NCI-H510A treated with DMSO at 0.1 percent for 48 hours (cell line): ENCODE measurements at places on chromosomes 7 and 10.

DNA sequence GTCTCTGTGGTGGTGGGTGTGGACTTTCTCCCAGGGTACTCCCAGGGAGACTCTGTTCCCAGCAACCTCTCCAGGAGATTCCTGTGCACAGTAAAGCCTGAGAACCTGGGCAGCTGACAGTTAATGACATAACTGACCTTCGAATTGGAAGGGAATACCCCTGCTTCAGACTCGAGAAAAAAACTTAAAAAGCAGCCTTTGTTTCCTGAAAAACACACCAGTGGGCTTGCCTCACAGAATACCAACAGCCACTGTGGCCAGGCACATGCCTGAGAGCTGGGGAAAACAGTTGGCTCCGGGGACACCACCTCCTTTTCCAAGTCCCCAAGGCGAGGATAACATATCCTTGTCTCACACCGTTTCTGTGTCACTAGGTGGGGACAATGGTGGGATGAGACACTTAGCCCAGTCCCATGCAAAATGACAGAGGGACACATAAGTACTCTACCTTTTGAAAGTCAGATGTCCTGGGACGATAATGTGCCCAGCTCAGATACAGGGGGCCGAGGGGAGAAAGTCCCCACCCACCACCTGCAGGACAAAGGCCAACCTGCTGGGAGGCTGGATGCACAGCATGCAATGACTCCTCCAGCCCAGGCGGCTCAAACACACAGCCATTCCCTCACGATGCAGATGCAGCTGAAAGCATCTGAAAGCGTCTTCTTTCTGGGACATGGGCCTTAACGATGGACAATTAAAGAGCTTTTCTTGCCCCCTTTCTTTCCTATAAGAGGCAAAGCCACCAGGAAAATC, 65.6 kb downstream of the HIPK2 start:
- no peak for DNase-seq

- peak; percentile 52 for DNase-seq
These were observed 22.4 kb downstream of the KCNH2 start for GRCh38 chr7:150955519-150956394.

- no peak for DNase-seq
These were observed 440.3 kb upstream of the FOXK1 start for GRCh38 chr7:4241791-4242190.

GRCh38 chr10:130487566-130487965, 351.4 kb downstream of the GLRX3 start:
- no peak for DNase-seq

GRCh38 chr10:77602231-77602912, 35.2 kb downstream of the KCNMA1 start:
- DNase-seq: no peak

DNA sequence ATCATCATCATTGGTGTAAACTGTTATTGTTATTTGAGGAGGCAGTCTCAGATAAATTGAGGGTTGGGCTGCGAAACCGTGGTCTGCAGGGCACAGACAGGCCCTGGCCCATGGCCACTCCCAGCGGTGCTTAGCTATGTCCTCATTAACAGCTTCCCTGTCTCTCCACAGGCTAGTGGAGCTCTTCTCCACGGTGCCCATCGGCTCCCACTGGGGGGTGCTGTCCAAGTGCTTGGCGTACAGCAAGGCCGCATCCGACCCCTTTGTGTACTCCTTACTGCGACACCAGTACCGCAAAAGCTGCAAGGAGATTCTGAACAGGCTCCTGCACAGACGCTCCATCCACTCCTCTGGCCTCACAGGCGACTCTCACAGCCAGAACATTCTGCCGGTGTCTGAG, 21.6 kb downstream of the GPR26 start:
- DNase-seq: peak; percentile 21

DNA sequence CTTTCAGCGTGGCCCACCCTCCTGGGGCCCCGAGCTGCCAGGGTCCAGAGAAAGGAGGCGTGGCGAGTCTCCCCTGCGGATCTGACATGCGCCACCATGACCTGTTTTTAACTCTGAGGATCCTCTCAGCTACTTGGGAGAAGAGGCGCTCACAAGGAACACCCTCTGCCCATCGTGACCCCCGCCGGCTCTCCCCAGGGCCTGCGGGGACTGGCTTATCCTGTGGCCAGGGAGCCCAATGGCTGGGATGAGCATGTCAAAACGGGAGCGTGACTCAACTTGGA, 93.7 kb downstream of the EBF3 start:
- DNase-seq: no peak

DNA sequence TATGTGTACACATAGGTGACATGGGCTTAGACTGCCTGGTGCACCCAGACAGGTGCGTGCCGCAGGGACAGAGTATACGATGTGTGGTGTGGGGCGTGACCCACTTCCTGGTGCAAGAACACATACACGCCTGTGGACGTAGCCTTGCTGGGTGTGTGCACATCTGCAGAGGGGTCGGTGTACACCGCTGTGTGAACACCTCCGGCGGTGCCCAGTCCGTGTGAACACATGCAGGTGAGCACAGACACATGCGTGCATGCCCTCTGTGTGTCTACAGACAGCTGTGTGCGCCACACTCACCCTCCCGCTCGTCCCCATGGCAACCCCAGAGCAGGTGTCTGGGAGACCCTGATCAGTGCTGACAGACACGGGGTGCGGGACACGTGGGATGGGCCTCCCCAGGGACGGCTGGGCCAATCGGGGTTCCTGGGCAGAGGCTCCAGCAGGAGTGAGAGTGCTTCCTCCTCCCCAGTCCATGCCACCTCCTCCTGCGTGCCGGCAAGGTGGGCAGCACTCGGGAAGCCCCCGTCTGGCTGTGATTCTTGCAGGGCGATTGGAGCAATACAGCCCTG, 23.4 kb downstream of the ELFN1 start:
- DNase-seq: no peak

DNA sequence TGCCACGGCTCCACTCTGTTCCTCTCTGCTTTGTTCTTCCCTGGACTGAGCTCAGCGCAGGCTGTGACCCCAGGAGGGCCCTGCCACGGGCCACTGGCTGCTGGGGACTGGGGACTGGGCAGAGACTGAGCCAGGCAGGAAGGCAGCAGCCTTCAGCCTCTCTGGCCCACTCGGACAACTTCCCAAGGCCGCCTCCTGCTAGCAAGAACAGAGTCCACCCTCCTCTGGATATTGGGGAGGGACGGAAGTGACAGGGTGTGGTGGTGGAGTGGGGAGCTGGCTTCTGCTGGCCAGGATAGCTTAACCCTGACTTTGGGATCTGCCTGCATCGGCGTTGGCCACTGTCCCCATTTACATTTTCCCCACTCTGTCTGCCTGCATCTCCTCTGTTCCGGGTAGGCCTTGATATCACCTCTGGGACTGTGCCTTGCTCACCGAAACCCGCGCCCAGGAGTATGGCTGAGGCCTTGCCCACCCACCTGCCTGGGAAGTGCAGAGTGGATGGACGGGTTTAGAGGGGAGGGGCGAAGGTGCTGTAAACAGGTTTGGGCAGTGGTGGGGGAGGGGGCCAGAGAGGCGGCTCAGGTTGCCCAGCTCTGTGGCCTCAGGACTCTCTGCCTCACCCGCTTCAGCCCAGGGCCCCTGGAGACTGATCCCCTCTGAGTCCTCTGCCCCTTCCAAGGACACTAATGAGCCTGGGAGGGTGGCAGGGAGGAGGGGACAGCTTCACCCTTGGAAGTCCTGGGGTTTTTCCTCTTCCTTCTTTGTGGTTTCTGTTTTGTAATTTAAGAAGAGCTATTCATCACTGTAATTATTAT, 1.2 kb downstream of the CLDN4 start:
- DNase-seq: peak; percentile 95

- DNase-seq: no peak
These were observed 129.8 kb downstream of the SEC23IP start for GRCh38 chr10:120022357-120022756.

- DNase-seq: no peak
These were observed 143.0 kb upstream of the HPS1 start for GRCh38 chr10:98589691-98590090.

DNA sequence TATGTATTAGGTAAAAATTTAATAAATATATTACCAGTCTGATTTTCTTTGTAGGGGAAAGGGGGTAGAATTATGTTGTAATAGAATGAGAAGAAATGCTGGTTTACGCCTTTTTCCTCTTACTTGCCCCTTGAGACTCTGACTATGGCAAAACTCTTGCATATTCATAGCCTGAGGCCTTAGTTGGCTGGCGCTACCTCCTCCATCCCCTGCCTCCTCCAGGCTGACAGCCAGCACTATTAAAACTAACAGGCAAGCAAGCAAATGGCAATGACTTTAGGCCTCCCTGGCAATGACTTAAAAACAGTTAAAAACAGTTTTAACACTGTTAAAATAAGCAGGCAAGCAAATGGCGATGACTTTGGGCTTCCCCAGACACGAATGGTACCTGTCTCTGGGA, 14.4 kb downstream of the PKD2L1 start:
- no peak for DNase-seq

DNA sequence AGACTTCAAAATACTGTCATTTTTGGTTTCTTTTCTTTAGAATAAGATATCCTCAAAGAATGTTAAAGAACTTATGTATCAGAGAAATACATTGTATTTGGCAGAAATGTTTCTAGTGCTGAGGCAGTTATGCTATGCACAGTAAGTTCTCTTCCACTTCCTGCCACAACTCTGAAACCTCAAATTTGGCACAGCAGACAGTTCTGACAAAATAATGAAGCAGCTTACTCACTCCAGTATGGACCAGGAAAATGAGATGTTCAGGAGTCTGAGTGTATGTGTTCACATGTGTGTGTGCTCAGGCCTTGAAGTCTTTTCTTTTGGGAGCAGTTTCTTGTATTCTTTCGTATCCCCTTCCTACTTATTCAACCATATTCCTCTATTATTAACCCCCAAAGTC, 197.0 kb upstream of the AGK start:
- no peak for DNase-seq

DNA sequence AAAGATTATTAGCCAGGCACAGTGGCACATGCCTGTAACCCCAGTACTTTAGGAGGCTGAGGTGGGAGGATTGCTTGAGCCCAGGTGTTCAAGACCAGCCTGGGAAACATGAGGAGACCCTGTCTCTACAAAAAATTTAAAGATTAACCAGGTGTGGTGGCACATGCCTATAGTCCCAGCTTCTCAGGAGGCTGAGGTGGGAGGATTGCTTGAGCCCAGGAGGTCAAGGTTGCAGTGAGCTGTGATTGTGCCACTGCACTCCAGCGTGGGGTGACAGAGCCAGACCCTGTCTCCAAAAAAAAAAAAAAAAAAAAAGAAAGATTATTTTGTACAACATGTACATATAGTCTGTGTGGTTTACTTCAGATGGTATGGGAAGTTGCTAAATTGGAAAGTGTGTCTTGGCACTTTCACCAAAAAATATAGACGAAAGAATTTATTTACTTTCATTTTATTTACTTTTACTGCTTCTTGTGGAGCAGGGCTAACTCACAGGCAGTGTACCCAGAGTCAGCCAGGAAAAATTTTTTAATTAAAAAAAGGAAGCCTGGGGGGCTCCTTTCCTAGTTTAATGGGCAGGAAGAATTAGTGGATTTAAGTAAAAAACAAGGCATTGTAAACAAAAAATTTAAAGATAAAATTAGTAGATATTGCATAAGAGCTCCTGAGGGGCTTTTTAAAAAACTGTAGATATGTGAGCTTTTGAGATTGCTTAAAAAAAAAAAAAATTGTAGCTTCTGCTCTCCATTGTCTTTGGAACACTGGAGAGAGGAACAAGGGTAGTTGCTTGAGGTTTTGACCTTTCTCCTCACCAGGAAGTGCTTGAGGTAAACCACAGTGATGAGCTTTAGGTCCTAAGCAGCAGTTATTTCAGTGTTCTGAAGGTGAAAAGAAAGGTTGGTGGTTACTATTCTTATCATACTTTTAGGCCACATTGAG, 44.6 kb upstream of the VDAC2 start:
- DNase-seq: no peak

DNA sequence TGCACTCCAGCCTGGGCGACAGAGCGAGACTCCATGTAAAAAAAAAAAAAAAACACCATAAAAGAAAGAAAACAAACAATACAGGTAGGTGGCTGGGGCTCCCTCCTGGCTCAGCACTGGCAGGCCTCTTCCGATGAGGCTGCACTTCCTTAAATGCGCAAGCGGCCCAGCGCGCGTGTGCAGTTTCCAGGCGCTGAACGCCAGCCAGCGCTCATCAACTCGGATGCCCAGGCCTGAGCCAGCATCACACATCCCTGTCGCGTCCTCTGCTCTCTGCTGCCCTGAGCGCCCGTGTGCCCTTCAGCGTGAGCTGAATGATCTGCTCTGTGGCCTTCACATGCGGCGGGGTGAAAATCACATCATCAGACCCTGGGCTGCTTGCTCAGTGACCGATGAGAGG, 31.8 kb downstream of the NUDT1 start:
- no peak for DNase-seq

- no peak for DNase-seq
These were observed 195.5 kb downstream of the CREB5 start for GRCh38 chr7:28607855-28608193.
